ENCODE measurements at places on chromosomes 13 and 19.

GRCh38 chr19:54248016-54248601 lies 5.5 kb upstream of the LILRA6 start:
- no peak for DNase-seq

DNA sequence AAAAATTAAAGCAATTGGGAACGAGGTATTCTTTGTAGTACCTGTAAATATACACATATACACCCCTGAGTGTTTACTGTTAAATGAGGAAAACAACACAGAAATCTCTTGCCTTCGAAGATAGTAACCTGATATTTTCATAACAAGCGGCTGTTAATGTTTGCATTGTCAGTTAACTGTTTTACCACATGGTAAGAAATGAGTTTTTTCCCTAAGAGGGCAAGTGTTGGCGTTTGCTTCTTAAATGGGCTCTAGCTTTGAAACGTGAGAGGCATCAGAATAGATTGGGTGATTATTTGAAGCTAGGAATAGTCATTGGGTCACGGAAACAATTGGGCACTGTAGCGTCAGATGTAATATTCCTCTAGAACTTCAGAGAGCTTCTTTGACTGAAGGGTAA lies 22.0 kb upstream of the UPF3A start:
- no peak for DNase-seq

DNA sequence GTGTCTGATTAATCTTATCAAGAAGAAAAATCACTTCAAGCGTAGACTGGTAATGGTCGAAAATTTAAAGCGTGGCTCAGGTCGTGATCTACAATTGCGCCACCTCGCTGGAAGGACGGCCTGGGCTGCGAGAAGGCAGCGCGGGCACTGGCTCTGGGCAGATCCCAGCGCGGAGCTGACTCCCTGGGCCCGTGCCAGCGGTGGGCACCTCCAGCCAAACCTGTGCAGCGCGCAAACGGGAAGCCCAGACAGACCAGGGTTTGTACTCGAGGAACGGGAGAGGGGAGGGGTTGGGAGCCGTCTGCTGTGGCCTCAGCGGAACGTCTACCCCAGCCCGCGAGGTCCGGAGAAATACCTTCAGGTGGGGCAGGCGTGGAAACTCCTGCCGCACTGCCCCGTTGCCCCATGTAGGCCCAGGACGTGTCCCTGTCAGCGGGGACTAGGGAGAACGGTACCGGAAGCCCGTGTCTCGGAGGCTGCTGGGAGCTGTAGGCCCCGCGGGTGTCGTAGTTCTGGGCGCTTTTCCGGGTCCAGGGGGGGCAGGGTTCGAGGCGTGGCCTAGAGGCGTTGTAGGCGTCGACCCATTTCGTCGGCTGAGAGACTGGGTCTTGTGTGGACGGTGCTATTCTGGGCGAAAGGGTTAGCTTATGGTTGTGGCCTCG lies 21.1 kb downstream of the ZNF274 start:
- no peak for DNase-seq

- no peak for DNase-seq
These were observed 862.1 kb upstream of the MIR17HG start for GRCh38 chr13:90485436-90485835.

DNA sequence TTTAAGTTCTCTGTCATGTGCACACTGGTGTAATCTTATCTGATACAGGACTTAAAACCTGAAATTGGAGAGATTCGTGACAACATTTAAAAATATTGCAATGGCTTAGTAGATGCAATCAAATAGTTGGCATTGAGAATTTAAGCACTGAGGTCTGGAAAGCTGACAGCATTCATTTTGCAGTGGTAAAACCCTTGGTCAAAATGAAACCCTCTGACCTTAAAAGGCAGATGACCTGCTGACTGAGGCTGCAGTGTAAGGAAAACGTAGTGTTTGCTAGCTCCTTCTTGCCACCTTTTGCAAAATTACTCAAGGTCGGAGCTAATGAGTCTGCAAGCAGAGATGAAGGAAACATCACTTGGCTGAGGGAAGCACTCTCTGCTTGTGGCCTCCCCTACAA lies 150.6 kb downstream of the KCTD12 start:
- DNase-seq: no peak

DNA sequence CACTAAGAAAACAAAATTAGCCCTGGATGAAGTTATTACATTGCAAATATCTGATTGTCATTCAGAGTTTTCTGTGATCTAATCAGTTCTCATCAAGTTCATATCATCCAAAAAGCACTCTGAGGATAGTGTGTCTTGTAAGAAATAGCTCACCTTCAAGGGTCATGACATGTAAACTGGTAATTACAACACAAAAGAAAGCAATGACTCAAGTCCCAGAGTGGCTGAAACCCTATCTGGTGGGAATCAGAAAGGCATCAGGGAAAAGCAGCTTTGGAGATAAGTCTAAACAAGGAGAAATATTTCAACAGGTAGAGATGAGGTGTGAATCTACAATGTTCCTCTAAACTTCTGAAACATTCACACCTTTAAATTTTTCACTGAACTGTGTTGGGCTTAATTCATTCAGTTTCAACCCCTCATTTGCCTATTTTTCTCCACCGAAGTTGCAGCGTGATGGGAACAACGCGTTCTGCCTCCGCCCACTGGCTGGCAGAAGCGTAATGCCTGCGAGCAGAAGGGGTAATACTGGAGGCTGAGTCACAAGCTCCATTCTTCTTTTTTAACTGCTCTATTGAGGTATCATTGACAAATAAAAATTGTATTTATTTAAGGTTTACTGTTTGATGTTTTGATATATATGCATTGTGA lies 155.2 kb upstream of the IPO5 start:
- DNase-seq: no peak

GRCh38 chr19:21323000-21323399 lies 6.2 kb downstream of the ZNF708 start:
- DNase-seq: no peak

DNA sequence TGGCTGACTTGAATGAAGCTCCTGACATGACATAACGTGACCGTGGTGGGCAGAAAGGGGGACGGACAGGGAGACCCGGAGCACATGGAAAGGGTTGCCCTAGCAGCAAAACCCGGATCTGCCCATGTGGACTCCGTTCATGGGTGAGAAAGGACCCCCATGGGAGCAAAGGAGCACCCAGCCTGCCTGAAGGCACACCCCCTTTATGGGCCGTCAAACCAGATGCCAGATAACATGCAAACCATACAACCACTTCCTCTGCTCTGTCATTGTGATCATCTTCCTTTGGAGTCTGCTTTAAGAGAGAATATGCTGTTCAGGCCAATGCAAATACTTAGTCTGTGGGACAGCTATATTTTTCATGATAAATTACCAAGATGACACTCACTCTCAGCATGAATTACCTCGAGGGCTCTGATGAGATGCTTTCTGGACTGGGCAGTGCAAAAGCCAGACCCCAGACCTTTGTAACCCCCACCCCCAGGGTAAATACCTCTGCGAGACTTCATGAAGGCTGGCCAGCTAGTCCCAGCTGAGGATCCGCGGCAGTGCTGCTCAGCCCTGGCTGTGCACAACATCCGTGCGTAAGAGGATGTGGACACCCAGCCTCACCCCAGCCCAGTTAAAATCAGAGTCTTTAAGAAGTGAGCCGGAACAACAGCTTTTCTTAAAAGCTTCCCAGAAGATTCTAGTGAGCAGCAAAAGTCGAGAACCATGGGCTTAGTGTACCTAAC lies 126.6 kb downstream of the USP12 start:
- DNase-seq: no peak

GRCh38 chr19:58562122-58563033 lies 4.0 kb upstream of the UBE2M start:
- DNase-seq: no peak

DNA sequence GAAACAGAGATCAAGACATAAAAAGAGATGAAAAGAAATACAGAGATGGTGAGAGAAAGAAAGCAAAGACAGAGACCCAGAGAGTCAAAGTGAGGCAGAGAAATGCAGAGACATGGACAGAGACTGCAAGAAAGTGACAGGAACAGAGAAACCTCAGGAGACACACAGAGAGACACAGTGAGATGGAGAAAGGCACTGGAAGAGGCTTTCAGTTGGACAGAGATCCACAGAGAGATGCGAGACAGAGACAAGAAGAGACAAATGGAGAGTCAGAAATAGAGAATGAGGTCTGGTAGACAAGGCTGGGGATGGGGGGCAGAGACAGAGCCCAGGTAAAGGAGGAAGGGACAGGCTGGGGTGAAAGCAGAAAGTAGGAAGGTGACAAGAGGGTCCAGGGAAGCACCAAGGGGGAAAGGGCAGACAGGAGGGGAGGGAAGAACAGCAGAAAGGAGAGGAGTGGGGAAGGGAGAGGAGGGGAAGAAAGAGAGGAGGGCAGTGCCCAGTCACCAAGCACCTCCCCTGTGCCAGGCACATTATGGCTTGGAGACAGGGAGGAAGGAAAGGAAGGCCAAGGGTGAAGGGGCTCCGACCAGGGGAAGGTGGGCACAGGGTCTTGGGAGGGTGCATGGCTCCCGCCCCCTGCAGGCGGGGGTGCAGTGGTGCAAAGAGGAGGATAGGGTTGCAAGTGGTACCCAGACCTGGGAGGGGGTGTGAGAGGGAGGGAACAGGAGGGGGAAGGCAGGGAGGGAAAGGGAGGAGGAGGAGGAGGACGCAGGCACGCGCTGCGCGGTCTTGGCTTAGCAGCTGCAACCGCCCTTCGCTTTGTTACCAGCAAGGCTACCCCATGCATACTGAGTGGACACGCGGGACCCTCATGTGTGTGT lies 38.4 kb downstream of the DEDD2 start:
- DNase-seq: no peak

DNA sequence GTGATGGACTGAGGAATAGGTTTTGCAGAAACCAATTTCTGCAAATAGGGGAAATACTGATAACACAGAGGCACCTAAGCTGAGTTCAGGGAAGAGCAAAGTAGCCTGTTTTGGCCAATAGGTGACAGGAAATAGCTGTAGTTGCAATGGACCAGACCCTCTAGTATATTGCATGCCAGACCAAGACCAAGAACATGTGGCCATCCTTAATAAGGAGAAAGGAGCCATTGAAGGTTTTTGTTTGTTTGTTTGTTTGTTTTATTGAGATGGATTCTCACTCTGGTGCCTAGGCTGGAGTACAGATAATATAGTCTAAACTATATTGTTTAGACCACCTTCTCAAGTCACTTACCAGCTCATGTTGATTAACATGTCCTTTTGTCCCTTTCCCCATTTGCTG lies 101.5 kb downstream of the ZNF557 start:
- DNase-seq: no peak

- DNase-seq: no peak
These were observed 551.9 kb downstream of the GPC6 start for GRCh38 chr13:93778548-93778947.

- no peak for DNase-seq
These were observed 495.9 kb downstream of the GPC5 start for GRCh38 chr13:91894316-91894715.

- no peak for DNase-seq
These were observed 26.3 kb downstream of the SAE1 start for GRCh38 chr19:47156861-47157430.
